ENCODE measurements at places on chromosomes 13 and 19.

GRCh38 chr13:29111446-29111845, 291.3 kb downstream of the MTUS2 start:
- DNase-seq, result no peak

DNA sequence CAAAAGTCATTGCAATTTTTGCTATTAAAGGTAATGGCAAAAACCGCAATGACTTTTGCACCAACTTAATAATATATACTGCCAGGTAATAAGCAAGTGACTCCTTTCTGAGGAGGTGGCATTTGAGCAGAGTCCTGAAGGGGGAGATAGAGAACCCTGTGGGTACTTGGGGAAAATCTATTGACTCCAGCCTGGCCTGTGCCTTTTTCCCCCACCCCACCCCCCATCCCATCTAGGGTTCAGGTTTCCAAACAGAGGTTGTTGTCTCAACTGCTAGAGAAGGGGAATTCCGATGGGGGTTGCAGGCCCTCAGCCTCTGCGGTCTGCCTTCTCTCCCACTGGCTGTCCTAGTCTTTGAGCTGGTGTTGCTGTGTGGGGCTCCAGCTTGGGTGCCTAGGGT, 11.5 kb downstream of the S1PR2 start:
- DNase-seq, result peak; percentile 73

GRCh38 chr19:50702158-50702870, 17.3 kb downstream of the SHANK1 start:
- no peak for DNase-seq

DNA sequence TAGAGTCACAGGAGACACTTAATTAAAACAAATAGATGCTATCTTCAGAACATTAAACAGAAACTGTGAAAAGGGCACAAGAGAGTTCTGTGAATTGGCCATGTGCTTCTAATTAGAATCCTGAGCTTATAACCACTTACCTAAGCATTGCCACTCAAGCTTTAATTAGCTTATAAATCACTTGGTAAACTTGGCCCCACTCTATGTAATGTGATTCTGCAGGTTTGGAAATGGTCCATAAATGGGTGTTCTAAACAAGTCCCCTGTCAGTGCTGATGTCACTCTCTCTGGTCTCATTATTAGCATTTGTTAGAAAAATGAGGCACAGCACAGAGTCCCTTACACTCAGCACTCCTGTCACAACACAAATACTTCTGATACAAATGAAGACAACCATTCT, 18.0 kb downstream of the ZNF91 start:
- DNase-seq, result no peak

DNA sequence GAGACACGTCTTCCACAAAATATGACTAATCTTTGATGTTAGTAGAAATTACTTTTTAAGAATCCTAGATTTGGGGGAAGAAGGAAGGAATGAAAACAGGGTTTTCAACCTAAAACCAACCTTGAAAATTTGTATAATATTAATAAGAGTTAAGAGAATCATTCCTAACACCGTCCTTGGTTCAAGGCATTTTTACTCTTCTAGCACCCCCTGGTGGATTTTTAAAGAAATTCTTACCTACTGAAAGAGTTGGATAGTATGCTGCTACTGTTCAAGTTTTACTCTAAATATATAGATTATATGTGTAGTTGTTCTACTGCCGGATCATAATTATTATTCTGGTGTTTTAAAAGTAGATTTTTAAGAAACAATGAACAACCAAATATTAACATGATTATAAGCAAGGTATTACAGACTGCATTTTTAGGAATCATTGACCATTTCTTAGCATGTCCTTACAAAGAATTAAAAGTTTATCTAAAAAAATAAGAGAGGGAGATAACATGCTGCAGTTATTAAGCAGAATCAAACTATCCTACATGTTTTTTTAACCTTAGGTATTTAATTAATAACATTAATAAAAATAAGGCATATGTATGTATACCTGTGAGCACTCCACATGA, 7.4 kb upstream of the SLITRK6 start:
- DNase-seq, result peak; percentile 15

DNA sequence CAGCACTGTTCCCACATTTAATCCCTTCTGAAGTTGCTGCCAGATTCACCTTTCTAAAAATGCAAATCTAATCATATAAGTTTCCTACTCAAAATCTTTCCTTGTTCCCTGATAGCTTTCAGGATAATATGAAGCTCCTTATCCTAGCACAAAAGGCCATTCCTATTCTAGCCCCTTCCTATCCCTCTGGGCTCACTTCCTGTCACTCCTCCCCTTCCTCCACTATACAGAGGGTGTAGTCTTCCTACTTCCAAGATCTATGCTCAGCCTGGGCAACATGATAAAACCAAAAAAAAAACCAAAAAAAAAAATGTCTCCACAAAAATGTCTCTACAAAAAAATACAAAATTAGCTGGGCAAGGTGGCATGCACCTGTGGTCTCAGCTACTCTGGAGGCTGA, 78.3 kb downstream of the TSC22D1 start:
- DNase-seq, result no peak

DNA sequence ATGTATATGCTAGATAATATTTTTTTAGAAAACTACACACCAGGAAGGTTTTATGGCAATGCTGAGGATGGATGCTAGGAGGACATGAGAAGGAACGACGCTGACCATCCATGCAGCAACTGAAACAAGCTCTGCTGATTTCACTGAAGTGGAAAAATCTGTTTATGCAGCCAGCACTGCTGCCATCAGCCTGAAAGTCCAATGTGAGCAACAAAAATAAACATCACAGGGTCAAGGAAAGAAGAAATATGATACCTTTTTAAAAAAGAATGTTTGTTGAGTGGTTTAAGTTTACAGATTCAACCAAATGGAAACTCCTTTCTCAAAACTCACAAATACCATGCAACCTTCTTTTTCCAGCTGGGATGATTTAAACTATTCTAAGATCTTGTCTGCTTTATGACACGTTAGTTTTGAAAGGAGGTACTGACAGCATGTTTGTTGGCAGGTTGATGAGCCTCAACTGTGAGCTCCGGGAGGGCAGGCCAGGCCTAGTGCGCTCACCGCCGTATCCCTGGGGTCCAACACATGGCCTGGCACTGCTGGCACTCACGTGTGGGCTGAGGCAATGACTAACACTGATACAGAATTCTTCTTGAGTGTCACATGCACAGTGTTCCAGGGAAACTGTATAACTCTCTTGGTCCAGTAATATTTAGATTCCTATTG, 46.8 kb downstream of the LATS2 start:
- DNase-seq, result no peak

DNA sequence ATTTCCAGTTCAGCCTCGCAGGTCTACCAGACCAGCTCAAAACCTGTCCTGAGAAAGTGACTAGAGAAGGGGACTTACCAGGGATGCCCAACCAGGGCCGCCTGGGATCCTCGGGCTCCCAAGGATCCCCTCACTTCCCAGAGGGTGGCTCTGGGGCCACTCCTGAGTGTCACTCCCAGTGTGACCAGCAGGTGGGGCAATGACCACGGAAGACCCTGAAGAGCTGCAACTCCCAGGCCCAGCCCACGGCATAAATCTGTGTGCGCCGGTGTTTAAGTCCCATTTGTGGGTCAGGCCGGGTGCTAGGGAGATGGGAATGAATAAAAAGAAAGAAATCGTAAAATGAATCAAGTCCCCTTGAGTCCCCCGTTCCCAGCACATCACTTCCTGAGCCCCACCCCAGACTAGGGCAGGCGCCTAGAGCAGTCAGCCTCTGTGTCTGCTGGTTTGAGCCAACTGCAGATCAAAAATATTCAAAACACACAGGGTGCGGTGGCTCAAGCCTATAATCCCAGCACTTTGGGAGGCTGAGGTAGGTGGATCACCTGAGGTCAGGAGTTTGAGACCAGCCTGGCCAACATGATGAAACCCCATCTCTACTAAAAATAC, 10.7 kb downstream of the PTGIR start:
- peak; percentile 76 for DNase-seq

- no peak for DNase-seq
Observed at GRCh38 chr13:33289966-33290365, 4.4 kb upstream of the STARD13 start.

GRCh38 chr19:44356383-44357111, at the start of gene ZNF112:
Gene ZNF112, minus strand, starts transcription at chr19:44356680. Its CDS starts 16,141 bp downstream, at chr19:44340539.
- DNase-seq, result peak; percentile 11

DNA sequence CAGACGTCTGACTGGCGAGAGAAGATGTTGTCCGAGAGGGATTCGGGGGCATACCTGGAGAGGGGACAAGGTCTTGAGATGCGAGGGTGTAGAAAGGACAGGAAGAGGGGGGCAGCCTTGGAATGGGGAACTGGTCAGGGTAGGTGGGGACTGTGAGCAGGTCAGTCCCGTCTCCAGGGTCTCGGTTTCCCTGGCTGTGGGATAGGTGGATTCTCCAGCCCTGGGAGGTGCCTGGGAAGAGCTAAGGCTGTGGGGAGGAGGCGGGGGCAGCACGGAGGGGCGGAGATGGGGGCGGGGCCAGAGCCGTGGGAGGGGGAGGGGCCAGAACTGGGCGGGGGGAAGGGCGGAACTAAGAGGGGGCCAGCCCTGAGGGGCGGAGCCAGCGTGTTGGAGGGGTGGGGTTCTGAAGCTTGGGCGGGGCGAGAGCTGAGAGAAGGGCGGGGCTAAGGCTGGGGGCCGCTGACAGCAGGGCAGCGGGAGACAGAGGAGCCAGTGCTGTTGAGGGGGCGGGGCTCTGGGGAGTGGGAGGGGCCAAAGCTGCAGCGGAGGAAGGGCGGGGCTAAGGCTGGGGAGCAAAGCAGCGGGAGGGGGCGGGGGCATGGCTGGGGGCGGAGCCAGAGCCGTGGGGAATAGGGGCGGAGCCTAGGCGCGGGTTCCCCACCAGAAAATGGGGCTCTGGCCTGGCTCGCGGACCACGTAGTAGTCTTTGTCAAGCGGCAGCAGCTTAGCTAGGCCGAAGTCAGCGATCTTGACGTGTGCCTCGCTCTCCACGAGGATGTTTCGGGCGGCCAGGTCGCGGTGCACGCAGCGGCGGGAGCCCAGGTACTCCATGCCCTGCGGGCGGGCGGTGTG, 9.5 kb upstream of the INSL3 start:
- no peak for DNase-seq

GRCh38 chr13:112434032-112434431, 57.9 kb downstream of the SPACA7 start:
- DNase-seq, result no peak

DNA sequence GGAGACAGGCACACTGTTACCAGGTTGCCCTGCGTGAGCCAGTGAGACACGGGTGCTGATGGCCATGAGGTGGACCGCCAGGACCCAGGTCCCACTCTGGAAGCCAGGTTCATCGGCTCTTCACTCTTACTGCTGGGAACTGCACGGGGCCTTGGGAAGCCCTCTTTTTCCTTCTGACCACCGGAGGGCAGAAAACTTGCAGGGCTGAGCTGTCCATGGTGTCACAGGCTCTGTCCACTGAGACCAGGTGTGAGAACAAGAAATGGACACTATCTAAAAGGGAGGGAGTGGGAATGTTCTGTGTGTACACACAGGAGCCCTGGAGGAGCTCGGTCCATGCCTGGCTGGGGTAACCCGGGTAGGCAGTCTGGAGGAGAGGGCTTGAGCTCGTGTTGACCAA, 93.4 kb downstream of the UQCRFS1 start:
- DNase-seq, result no peak

- DNase-seq, result no peak
Observed at GRCh38 chr13:24124789-24125476, 35.6 kb upstream of the SPATA13 start.

DNA sequence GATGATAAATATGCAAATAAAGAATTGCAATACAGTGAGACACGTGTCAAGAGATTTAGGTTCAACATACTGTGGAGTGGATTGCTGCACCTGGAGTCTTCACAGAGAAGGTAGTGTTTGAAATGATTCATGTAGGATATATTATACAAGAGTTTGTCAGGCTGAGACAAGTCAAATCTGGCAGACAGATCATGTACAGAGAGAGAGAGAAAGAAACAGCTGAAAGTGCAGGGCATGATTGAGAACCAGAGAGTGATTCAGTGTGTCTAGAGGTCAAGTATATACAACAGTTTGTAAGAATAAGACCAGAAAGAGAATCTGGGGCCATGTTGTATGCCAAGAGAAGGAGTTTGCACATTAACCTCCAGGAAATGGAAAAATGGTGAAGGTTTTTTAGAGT, 2.1 kb upstream of the VWA8 start:
- no peak for DNase-seq

DNA sequence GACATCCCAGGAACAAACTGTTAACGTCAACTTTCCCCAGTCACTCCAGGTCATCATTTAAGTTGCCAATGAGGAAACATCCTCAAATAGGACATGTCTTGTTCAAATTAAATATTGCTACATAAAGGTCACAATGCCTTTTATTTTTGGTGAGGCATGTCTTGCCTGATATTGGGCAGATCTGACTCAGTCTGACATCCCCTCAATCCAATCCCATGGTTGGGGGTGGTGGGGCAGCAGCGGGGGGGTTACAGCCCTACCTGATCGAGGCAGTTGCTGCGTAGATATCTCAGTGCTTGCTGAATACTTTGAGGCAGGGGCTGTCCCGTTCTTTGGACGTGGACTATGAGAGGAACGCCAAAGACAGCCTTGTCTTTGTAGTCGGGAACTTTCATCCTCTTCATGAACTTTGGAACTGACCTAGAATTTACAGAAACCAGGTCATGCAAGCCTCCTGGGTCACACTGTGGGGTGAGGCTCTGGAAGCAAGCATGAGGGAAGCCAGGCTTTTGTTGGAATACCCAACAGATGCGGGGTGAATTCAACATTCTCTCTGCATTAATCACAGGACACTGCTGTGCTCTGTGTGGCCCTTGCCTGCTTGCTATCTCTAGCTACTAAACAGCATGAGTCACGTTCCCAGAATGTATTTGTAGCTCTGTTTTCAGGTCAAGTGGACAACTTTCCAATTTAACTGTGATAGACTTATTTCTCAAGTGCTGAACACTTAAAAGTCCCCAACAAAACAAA, 109.8 kb downstream of the KL start:
- no peak for DNase-seq

- DNase-seq, result no peak
Observed at GRCh38 chr19:7109678-7110289, 40.3 kb downstream of the ZNF557 start.

GRCh38 chr13:62119739-62120700, 704.4 kb upstream of the PCDH20 start:
- DNase-seq, result no peak

GRCh38 chr19:6482343-6482686, 728 bp upstream of the DENND1C start:
- DNase-seq, result peak; percentile 10

DNA sequence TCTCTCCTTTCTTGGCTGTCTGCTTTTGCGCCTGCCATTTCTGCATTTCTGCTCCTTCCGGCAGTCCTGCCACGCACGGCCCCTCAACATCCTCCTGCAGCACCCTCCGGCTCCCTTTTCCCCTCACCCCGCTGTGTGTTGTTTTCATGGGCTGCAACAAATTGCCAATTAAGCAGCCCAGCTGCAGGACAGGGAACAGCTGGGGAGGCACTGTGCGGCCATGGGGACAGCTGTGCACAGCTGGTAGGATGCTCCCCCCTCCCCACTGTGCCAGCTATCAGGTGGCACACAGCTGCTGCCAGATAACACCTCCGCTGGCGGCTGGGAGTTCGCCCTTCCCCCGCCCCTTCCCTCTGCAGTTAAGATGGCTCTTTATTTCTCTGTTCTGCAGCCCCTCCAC, 25.4 kb downstream of the LYL1 start:
- no peak for DNase-seq

GRCh38 chr13:112759827-112760226, 70.0 kb downstream of the ATP11A start:
- no peak for DNase-seq

GRCh38 chr13:99686157-99686572, 184.9 kb downstream of the TM9SF2 start:
- DNase-seq, result no peak

GRCh38 chr13:40362502-40362901, 303.9 kb downstream of the FOXO1 start:
- DNase-seq, result no peak

All from CD4-positive, alpha-beta T cell treated with Interleukin-4 for 4 hours (primary cell).